ENCODE measurements at places on chromosomes 13 and 19.

DNA sequence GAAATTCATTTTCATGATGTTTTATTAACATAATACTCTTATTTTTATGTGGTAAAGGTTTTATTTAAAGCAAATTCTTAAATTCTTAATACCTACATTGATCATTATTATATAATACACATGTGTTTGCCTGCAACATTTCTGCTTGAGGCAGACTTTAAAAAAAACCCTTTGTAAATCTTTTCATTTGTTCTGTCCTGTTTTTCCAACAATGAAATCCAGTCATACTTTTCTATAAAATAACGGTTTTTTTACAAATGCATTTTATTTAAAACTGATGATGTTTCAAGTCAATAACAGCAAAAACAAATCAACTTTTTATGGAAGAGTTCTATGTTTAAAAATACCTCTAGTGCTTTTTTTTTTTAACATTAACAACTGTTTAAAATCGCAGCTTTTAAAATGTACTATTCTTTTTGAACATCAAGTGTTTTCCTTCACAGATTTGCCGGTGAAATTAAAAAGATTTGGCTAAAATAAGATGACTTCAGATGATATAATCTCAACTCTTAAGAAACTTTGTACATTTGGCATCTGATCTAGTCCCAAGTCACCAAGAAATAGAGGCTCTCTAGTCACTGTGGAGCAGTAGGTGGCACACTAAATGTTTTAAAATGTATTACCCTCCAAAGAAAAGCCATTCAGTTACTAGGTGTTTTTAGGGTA, 5.1 kb downstream of the POU4F1 start:
- DNase-seq: no peak

GRCh38 chr13:29073755-29074154, 253.6 kb downstream of the MTUS2 start:
- no peak for DNase-seq

- DNase-seq: no peak
These were observed 342 bp upstream of the SIGLEC10 start for GRCh38 chr19:51417810-51418157.

GRCh38 chr13:109575821-109576220, 210.6 kb downstream of the IRS2 start:
- DNase-seq: no peak

DNA sequence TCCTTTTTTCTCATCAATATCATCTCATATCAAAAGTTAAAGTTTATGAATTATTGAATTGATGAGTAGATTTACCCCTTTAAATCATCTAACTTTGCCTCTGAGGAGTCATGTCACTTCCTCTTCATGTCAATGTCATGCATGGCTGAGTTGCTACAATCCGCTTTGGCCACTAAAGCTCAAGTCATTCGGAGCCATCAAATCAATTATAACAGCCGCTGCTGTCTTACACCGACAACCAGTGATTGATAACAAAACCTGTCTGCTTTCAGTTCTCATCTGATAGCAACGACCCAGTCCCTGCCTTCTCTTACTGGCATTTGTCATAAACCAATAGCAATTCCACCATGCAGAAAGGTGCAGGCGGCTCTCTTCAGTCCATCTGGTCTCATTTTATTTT, 429.3 kb downstream of the DIAPH3 start:
- DNase-seq: no peak

GRCh38 chr13:26225896-26226617, 3.9 kb upstream of the RNF6 start:
- DNase-seq: no peak

DNA sequence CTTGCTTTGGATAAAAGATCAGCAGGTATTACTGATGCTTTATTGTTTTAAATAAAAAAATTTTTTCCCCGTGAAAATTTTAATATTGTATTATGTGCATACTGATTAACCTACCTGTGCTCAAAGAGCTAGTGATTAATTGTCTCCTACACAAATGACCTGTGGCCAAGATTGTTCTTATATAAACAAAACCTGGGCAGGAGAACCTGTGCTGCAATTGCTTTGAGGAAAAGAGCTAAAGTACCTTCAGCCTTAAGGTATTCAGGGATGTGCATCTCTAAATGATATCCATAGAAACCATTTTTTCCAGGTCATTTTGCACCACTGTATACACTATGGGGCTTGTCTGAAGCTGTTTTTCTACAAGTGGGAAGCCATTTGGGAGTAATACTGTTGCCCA, 1.2 kb downstream of the FRY start:
- no peak for DNase-seq

DNA sequence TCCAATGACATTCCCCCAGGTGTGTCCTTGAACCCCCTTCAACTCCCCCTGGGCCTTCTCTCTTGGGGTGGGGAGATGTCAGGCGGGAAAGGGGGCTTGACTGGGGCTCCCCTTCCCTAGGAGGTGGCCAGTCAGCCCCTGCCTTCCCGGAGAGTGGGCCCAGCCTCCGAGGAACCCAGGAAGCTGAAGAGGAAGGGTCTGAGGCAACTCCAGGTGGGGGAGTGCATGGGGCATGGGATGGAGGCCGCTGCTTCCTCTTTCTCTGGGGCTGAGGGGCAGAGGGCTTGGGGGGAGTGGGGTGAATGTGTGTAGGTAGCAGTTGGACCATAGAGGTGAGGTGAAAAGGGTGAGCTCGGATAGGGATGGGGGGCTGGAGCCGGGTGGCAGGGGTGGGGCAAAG, 2.7 kb upstream of the INAFM1 start:
- DNase-seq: no peak

DNA sequence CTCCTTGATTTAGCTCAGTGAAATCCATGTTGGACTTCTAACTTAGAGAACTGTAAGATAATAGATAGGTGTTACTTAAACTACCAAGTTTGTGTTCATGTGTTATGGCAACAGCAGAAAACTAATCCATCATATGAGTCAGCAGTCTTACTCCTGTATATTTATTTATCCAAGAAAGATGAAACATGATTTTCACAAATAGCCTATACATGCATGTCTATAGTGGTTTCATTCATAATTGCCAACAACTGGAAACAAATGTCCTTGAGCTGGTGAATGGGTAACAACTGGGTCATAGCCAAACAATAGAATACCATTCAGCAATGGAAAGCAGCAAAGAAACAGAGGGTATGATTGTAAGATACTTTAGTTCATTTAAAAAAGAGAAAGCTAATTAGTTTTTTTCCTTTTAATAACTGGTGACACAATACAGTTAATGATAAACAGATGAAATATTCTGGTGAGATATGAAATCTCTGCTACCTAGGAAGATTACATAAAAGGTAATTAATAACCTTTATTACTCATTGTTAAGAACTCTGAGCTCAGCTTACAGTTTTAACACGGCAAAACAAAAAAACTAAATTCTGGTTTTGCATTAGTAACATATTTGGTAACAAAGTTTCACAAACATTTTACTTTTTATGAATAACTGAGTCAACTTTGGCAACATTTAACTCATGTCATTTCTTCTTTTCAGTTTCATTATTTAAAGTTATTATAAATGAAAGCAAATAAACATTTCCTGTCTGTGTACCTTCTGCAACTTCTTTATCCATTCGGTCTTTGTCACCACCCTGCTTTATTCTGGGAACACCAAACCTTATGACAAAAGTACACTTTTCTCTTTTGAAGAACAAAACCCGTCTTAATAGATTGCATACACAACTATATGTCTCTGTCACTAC, 181.3 kb downstream of the LIG4 start:
- no peak for DNase-seq

GRCh38 chr19:16203256-16204004, 5.7 kb downstream of the AP1M1 start:
- DNase-seq: no peak

DNA sequence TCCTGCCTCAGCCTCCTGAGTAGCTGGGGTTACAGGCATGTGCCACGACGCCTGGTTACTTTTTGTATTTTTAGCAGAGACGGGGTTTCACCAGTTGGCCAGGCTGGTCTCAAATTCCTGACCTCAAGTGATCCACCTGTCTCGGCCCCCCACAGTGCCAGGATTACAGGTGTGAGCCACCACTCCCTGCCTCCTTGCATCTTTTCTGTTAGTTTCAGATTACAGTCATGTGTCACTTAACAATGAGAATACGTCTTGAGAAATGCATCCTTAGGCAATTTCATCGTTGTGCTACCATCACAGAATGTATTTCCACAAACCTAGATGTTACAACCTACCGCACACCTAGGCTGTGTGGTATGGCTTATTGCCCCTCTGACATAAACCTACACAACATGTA, 180.4 kb downstream of the TM9SF2 start:
- no peak for DNase-seq

GRCh38 chr13:68124437-68125086, 894.4 kb upstream of the PCDH9 start:
- DNase-seq: no peak

- no peak for DNase-seq
These were observed 10.3 kb upstream of the EDNRB start for GRCh38 chr13:77928909-77929308.

- DNase-seq: no peak
These were observed at the start of gene SULT2A1 for GRCh38 chr19:47886010-47886559. Gene SULT2A1, minus strand, starts transcription at chr19:47886315. Its CDS starts 58 bp downstream, at chr19:47886257.

DNA sequence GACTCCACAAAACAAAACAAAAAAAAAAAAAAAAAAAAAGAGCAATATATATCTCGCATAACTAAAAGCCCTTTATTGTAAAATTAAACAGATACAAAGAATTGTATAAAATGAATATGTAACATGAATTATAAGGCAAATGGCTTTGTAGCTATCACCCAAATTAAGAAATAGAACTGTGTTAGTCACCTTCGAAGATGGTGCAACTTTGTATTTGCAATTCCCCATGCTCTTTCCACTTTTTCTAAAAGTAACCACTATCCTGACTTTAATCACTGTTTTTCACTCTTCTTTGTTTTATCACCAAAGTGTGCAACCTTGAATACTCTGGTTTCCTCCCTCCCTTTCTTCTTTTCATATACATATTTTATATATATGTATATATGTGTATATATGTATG, 57.1 kb upstream of the HTR2A start:
- no peak for DNase-seq

- no peak for DNase-seq
These were observed 24.7 kb downstream of the ZNF564 start for GRCh38 chr19:12526542-12526941.

GRCh38 chr19:37594982-37595382, 306 bp downstream of the ZNF540 start:
- DNase-seq: no peak

- DNase-seq: no peak
These were observed 17.0 kb downstream of the HAUS8 start for GRCh38 chr19:17058236-17058635.

- DNase-seq: no peak
These were observed 19.5 kb downstream of the CPT1C start for GRCh38 chr19:49710372-49710951.

- no peak for DNase-seq
These were observed 51.1 kb downstream of the OLFM4 start for GRCh38 chr13:53079691-53080090.

GRCh38 chr13:26590379-26590778, 32.9 kb downstream of the WASF3 start:
- DNase-seq: no peak

DNA sequence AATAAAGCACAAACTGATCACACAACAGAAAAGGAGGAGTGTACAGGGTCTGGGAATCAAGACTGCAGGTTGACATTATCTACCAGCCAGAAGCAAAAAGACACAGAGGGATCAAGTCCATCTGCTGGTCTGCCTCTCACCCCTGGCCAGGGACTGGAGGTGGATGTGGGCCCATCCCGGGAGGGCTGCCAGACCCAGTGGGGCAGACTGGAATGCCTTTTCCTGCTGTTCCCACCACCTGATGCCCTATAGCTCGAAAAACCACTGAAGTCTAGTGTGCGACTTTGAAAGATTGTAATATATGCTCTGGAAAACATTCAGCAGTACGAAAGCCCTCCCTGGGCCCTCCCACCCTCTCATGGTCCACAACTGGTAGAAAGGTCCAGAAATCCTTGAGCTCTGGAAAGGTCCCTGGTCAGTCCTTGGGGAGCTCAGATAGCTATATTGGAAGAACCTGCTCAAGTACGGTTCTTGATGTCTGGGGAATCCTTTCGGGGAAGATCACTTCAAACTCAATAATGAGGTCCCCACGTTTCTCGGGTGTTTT, 2.6 kb downstream of the DNAJB1 start:
- DNase-seq: no peak

GRCh38 chr19:52221831-52222375, 32.1 kb downstream of the PPP2R1A start:
- no peak for DNase-seq

- DNase-seq: no peak
These were observed 46.4 kb downstream of the N4BP2L1 start for GRCh38 chr13:32381539-32381938.

DNA sequence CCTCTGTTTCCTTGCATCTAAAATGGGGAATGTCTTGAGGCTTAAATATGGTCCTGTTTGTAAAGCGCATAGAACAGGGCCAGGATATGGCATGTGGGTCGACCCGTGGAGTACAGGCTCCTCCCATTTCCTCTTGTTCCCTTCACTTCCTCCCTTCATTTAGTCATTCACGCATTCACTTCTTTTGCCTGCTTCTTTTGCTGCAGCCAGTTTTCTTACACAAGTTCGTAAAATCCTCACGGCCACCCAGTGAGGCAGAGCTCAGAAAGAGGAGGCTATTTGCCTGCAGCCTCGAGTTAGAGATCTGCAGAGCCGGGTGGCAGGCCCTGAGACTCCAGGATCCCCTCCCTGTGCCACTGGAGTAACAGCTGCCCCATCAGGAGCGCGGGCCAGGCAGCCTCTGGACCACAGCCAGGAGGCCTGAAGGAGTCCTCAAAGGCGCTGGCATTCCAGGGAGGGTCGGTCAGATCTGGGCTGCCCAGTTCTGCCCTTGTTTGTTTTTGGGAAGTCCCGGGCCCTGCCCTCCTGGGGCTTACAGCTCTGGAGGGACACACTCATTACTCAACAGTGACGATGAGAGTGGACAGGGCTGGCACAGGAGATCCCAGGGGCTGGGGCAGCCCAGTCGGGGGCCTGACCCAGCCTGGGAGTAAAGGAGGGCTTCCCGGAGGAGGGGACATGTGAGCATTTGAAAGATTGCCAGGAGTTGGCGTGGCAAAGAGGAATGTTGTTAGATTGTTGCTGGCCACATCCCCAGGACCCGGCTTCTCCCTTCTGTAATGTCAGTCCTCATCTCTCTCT, 4.6 kb downstream of the PPP5C start:
- DNase-seq: no peak
